Epithelial cell of proximal tubule (primary cell): ENCODE measurements at places on chromosomes 13 and 19.

DNA sequence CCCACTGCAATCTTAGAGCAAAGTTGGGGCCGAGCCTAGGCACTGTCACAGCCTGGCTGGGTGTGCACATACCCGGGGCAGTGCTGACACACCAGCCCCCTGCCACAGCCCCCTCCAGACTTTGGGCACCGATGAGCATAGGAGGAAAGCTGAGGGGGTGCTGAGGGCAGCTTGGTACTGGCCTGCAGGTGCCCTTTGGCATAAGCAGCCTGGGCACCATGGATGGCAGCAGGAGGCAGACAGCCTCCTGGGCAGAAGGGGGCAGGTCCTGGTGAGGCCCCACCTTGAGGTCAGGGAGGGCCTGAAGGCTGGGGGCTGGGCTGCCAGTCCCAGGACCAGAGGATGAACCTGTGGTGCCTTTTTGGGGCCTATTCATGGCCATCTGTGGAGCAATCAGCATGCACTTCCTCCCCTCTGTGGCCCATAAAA, 8.2 kb downstream of the IGFL4 start:
- DNase-seq: no peak

DNA sequence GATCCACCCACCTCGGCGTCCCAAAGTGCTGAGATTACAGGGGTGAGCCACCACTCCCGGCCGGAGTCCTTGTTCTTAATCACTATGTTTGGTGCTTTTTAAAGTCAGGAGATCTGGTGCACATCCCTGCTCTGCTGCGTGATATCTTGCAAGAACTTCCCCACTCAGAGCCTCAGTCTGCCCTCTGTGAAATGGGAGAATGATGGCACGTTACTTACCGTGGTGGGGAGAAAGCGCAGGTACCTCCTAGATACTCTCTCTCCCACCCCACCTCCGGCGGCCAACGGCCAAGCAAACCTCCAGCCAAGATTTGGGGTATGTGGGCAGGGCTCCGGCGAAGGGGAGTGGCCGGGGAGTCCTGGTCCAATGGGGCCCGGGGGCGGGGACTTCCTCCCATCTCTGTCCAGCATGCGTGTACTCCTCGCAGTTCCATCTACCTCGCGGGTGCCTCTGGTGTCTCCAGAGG, at the start of gene RYR1:
RYR1 (plus strand) TSS at position 424 of the 466 bp plus-strand sequence. CDS start 139 bp downstream, outside the sequence.
- no peak for DNase-seq

GRCh38 chr19:33241530-33242101, 16.0 kb upstream of the SLC7A10 start:
- DNase-seq: no peak

- DNase-seq: no peak
These were observed 8.2 kb upstream of the SERTM1 start for GRCh38 chr13:36665630-36666029.

DNA sequence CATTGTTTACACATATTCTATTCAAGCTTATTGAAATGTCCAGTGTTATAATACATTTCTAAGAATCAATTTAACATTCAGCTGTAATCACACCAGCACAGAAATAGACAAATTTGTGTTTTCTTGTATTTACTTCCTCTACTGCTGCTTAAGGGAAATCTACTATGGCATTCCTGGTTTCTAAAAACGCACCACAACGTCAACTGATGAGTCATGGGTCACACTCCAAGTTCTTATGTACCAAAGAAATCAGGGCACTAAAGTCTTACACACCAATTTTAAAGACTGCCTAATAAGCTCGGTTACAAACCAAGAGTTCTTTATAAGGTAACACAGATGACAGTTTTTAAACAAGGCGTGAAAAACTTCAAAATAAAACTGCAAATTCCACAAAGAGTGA, 13.2 kb downstream of the LNX2 start:
- DNase-seq: peak; percentile 76

- DNase-seq: no peak
These were observed 642.4 kb upstream of the SGCG start for GRCh38 chr13:22538400-22538799.

GRCh38 chr19:49581007-49581508, at the start of gene PRRG2:
Gene PRRG2 (plus strand): TSS chr19:49581316. CDS start chr19:49583220, 1,904 bp downstream.
- DNase-seq: no peak

GRCh38 chr13:50969691-50970090, 60.1 kb downstream of the RNASEH2B start:
- DNase-seq: no peak
